ENCODE measurements at places on chromosomes 6 and 20.

- DNase-seq, result no peak
These were observed 100.5 kb downstream of the EYA4 start for GRCh38 chr6:133341607-133342158.

- DNase-seq, result no peak
These were observed 54.2 kb upstream of the FAM83D start for GRCh38 chr20:38872036-38872435.

DNA sequence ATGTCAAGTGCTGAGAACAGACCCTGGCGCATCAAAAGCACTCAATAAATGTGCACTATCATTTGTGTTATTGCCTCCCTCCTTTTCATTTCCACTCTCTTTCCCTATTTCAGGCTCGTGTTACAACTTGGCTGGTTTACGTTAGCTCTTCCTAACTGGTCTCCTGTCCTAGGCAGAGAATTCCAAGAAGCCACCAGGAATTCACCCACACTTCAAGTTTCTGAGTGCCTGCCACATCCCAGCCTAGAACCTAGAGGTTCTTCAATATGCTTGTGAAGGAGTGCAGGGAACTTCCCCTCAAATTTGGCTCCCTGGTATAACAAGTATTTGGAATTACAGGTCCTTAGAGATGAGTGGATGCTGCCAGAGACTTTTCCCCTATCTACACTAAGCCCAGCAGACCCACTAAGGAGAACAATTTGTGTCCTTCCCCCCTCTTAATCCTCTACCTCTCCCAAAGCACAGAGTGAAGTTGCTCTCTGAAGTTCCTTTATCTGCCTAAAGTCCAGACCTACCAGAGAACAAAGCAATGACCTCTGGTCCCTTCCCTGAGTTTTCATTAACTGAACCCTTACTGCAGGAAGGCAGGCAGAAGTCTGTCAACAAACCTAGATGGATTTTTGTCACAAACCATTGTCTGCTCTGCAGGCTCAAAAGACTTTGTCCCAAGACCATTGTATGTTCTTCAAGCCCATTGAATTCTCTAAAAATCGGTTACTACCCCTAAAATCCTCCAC, 201.6 kb upstream of the JARID2 start:
- DNase-seq, result no peak

- DNase-seq, result no peak
These were observed 61.2 kb downstream of the TNFAIP3 start for GRCh38 chr6:137928286-137928685.

GRCh38 chr6:158769234-158769770, 49.9 kb downstream of the EZR start:
- DNase-seq, result no peak

DNA sequence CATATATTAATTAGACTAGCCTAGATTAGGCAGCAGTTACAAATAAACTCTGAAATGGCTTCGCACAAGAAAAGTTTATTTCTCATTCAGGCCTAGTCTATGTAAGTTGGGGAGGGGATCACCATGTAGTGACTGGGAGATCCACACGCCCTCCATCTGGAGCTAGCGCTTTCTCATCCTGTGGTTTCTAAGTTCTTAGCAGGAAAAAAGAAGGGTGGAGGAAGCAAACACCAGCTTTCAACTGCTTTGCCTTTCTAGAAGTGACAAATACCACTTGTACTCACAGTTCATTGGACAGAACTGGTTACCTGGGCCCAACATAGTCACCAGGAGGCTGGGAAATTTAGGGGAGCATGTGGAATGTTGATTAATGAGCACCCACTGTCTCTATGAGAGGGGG, 46.6 kb downstream of the NDUFAF5 start:
- no peak for DNase-seq

GRCh38 chr6:111013144-111013915, 31.5 kb downstream of the RPF2 start:
- no peak for DNase-seq

DNA sequence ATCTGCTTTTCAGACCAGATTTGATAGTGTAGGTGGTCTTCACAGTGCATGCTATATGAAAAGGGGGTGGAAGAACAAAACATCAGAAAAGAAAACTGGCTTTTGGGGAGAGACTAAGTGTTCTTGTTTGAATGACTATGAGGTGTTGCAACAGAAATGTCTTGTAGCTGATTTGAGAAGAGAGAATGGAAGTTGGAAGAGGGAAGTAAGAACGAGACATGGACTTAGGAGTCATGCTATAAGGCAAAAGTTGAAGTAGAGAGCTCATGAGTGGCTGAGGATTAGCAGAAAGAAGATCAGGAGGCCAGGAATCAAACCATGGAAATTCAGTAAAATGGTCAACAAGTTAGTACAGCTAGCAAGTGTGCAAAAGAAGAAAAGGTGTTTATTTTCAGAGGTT, 32.1 kb downstream of the FNDC1 start:
- DNase-seq, result no peak
